Fibroblast of skin of abdomen (primary cell): ENCODE measurements at places on chromosomes 2 and 18.

DNA sequence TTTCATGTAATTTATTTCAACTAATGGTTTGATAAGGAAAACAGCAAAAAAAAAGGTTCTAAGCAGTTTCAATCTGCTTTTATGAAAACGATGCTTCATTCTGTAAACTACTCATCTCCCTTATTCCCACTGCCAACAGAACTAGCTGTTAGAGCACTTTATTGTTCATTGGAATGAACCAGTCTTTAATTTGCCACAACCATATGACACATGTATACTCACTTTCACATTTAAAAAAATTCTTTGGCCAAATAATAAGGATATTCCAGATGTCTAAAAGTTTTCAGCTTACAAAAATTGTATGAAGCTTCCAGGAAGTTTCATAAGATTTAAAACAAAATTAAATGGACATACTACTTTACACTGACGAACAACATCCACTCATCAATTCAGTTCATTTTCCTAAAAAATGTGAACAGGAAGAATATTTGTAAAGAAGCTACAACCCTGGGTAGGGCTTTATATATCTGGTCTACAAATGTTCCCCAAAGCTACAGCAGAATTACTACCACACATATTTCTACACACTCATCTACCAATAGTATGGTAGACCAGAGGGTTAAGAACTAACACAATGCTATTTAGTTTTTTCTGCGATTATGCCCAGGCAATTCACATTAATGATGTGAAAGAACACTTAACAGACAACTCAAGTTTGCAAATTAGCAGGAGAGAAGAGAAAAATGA lies 37.7 kb downstream of the ZNF521 start:
- no peak for DNase-seq

- DNase-seq = peak; percentile 49
These were observed 59.4 kb downstream of the DGKD start for GRCh38 chr2:233413559-233414272.

- peak; percentile 8 for DNase-seq
These were observed 75.1 kb upstream of the TANK start for GRCh38 chr2:161085149-161085548.

GRCh38 chr2:195498176-195498575 lies 158.8 kb upstream of the SLC39A10 start:
- no peak for DNase-seq

DNA sequence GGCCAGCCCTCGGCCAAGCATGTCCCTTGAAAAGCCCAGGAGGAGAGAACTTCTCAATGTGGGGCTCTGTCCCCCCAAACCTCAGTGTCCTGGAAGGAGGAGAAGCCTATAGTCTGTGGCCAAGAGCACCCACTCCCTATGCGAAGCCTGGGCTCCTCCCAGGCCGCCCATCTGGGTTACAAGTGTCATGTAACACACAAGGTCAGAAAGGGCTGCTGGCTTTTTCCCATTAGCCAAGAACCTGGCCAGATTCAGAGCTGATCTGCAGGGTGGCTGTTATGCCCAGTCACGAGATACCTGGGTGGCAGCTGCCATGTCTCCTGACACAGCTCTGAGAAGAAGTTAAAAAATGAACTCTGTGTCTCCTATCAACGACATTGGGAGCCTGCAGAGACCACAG lies 170.7 kb downstream of the TNS1 start:
- no peak for DNase-seq

- DNase-seq = no peak
These were observed 64.0 kb downstream of the BOLA3 start for GRCh38 chr2:74083750-74084149.

DNA sequence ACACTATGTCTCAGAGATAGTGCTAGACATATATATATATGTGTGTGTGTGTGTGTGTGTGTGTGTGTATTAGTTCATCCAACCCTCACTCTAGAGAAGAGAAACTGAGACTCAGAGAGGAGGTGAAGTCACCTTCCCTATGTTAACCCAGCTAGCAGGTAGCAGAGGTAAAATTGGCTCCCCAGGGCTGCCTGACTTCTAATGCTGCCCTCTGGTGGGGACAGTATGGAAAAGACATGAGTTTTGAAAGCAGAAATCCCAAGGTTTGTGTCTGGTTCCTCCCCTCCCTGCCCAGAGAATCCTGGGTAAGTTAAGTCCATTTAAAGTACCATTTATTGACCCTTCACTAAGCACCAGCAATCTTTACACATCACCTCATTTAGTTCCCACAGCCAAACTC lies 137.7 kb downstream of the THNSL2 start:
- DNase-seq = no peak

DNA sequence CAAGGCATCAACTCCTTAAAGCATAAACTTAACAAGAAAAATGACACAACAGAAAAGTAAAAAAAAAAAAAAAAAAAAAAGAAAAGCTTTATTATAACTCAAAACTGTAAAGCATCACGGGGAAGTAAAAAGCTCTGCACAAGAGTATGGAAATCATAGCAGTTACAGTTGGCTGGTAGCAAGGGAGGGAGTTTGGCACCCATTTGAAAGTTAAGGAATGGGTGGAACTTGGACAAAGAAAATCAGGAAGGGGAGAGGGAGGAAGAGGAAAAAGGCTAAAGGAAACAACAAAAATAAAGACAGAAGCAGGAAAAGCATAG lies 8.6 kb downstream of the KLF7 start:
- DNase-seq = no peak

DNA sequence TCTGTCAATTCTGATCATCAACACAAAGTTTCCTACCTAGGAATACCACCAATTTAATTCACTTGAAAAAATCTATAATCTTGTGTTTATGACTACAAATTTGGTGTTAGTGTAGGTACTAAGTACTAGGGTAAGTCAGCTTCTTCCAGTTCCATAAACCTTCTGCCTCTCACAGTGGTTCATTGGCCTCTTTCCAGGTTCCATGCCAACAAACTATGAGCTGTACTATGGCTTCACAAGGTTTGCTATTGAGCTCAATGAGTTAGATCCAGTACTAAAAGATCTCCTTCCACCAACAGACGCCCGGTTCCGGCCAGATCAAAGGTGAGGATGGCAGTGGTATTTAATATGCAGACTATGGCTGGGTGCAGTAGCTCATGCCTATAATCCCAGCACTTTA lies 58.8 kb downstream of the PRKRA start:
- no peak for DNase-seq

- DNase-seq = no peak
These were observed 13.8 kb downstream of the FANCL start for GRCh38 chr2:58227171-58227917.

DNA sequence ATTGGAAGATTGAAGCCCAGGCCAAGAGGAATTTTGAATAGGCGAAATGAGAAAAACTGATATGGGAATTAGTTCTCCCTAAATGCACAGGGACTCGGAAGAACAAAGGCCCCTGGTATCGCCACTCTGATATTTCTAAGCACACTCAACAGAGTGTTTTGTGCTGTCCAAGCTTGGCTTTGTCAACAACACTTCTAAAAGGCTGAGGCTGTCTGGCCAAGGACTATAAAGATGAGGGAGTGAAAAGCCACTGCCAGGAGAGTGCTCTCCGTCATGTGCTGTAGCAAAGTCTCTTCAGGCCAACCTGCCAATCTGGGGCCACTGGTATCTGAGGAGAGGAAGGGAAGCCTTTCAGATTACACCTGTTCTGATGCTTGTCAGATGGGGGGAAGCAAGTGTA lies 611.2 kb upstream of the PIK3C3 start:
- DNase-seq = no peak

DNA sequence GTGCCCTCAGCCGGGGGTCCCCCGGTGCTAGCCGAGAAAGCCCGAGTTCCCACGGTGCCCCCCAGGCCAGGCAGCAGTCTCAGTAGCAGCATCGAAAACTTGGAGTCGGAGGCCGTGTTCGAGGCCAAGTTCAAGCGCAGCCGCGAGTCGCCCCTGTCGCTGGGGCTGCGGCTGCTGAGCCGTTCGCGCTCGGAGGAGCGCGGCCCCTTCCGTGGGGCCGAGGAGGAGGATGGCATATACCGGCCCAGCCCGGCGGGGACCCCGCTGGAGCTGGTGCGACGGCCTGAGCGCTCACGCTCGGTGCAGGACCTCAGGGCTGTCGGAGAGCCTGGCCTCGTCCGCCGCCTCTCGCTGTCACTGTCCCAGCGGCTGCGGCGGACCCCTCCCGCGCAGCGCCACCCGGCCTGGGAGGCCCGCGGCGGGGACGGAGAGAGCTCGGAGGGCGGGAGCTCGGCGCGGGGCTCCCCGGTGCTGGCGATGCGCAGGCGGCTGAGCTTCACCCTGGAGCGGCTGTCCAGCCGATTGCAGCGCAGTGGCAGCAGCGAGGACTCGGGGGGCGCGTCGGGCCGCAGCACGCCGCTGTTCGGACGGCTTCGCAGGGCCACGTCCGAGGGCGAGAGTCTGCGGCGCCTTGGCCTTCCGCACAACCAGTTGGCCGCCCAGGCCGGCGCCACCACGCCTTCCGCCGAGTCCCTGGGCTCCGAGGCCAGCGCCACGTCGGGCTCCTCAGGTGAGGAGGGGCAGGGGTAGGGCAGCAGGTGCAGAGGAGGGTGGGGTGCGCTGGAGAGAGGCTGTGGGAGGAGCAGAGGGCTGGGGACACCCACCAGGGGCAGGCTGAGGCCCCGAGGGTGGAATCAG lies 14.1 kb upstream of the GMPPA start:
- no peak for DNase-seq

GRCh38 chr2:166841152-166841551 lies 47.1 kb upstream of the XIRP2 start:
- no peak for DNase-seq

DNA sequence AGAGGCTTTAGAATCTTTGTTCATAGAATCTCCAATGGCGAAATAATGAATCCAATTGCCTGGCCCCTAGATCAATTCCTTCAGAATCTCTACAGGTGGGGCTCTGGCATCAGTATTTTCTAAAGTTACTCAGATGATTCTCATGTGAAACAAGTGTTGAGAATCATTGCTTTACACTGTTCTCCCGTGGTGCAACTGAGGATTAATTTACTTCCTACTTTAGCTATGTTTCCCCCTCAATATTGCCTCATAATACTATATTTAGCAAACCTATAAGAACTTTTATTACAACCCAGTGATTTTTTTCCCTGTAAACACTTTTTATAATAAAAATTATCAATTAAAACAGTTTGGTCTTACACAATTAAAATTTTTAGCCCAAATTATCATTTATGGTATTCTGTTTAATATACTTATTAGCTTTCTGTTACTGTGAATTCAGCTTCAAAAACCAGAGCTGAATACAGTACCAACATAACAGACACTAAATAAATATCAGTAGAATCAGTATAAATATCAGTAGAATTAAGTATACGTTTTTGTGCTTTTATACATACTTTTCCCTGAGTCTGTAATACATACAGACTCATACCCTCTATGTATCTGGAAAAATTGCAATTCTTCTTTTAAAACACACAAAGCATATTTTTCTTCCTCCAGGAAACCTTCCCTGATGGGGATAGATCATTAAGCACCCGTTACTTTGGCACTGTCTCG lies 20.8 kb downstream of the SLC38A11 start:
- DNase-seq = no peak

- DNase-seq = peak; percentile 89
These were observed 97.4 kb upstream of the LHCGR start for GRCh38 chr2:48852938-48853337.

DNA sequence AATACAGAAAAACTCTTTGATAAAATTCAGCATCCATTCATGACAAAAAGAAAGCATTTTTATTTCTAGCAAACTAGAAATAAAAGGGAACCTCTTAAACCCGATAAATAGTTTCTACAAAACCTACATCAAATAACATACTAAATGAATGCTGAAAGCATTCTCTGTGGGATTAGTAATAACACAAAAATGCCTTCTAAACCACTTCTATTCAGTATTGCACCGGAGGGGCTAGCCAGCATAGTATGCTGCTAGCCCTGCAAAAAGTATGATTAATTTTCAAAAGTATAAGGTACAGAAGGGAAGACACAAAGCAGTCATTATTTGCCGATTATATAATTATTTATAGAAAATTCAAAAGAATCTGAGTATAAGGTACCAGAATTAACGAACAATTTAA lies 145.2 kb downstream of the DTNB start:
- DNase-seq = peak; percentile 82

- no peak for DNase-seq
These were observed 261.9 kb upstream of the SIX3 start for GRCh38 chr2:44679584-44679983.

DNA sequence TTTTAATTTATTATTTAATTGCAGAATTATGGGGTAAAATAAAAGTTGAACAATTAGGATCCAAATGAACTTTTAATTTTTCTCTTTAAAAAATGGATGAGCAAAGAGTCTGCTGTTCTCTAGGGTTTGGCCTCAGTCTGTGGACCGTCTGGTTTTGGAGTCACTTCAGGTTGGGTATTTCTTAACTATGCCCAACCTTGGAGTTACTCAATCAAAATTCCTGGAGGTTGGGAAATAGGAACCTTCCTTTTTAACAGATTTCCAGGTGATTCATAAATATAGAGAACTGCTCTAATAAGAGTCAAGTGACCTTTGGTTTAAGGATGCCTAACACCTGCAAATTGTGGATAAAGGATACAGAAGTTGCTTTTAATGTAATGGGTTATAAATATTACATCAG lies 241.5 kb upstream of the GCFC2 start:
- DNase-seq = no peak

- DNase-seq = no peak
These were observed 1406.9 kb upstream of the NXPH2 start for GRCh38 chr2:140187086-140187485.

- no peak for DNase-seq
These were observed 9.6 kb upstream of the NTSR2 start for GRCh38 chr2:11679486-11680181.

DNA sequence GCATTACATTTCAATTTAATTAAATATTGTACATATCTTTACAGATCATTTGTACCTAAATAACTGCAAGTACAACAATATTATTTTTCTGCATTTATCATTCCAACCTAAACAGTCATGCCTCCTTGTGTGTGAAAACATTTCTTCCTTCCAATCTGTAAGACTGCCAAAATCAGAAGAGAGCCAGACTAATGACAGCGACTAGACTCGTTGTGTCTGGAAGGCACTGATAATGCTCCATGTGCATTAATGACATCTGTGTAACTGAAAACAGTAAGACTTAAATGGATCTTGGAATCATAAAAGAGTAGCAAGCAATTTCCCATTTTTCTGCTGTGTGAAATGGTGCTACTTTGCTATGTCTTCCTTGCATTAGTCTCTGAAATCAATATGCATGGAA lies 278.0 kb upstream of the DSEL start:
- DNase-seq = peak; percentile 82

DNA sequence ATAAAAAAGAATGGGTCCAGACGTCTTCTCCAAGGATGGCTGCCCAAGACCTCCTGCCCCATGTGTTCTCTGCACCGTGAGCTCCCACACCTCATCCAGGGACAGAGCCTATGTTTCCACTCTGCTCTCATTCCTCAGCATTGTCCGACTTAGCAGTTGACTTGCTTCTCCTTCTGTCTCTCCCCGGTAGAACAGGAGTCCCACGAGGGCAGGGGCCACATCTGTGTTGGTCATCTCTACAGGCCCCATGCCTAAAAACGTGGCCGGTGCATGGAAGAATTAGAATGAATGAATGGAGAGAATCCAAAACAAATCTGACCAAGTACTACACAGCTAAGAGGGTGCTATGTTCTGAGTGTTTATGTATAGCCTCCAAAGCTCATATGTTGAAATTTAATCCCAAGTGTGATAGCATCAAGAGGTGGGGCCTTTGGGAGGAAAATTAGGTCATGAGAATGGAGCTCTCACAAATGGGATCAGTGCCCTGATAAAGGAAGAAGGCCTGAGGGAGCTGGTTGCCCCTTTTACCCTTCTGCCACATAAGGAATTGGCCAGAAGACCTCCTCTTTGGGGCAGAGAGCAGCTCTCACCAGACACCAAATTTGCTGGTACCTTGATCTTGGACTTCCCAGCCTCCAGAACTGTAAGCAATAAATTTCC lies 55.9 kb downstream of the FAM178B start:
- DNase-seq = no peak
